ENCODE measurements at places on chromosomes 16 and 17.

GRCh38 chr17:416293-417206 is 63.9 kb upstream of the RPH3AL start:
- DNase-seq, result peak; percentile 63

DNA sequence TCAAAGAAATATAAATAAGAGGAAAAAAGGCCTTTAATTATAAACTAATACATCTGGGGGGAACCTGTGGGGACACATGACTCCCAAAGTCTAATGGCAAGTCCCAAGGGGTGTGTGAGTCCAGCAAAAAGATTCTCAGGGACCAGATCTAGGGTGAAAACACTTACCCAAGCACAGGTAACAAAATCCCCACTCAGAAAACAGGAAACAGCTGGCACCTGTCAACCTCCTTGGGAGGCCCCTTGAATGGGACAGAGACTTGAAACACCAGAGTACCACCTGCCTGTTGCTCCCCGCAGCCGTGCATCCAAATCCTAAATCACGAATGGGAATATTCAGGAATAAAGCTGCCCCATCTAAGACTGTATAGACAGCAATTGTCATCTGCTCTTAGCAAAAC is 461.2 kb upstream of the CDH5 start:
- DNase-seq, result no peak

- DNase-seq, result no peak
These were observed 184.4 kb upstream of the HS3ST3A1 start for GRCh38 chr17:13785981-13786598.

DNA sequence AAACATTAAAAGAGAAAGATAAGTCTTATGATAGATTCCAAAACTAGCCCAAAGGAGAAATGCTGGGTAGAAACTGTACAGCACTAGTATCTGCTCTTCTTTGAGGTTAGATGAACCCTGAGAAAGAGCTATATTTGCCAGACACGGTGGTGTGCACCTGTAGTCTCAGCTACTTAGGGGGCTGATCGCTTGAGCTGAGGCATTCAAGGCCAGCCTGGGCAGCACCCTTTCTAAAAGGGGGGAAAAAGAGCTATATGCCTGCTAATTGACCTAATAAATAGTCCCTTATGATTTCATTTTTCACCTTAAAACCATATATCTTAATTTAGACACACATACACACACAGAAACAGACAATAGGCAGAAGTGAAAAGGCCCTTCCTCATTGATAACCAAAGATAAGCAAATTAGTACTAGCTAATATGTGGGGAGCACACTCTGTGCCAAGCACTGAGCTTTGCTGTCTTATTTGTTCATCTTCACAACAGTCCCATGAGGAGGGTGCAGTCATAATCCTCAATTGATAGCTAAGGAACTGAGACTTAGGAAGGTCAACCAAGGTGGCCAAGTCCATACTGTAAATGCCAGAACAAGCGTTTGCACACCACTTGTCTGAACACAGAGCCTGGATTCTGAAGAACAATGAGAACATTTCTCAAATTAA is 56.6 kb upstream of the NLK start:
- DNase-seq, result no peak

DNA sequence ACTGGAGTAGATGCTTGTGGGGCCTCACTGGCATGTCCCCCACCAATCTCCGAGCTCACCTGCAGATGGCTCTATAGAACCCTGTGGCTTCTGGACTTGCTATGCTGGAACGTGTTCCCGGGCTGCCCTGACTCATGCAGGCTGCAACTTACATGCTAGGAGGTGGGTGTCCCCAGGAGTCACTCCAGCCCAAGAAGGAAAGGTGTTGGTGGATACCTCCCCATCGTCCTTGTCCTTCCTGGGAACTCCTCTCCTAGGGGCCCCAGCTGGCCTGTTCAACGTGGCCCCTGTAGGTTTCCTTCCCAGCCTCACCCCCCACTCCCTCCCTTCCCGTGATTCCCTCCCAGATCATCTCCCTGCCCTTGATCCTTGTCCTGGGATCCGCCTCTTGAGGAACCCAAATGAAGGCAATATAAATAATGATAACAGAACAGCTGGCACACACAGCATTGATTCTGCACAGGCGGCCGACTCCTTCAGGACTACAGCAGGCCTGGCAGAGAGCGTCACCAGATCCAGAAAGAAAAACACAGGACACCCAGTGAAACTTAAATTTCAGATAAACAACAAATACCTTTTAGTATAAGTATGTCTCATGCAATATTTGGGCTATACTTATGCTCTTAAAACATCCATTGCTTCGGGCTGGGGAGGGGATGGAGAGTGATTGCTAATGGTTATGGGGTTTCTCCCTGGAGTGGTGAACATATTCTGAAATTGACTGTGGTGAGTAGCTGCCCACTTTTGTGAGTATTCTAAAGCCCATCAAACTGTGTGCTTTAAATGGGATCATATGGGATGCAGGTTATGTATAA is 221.1 kb upstream of the GSE1 start:
- DNase-seq, result no peak

DNA sequence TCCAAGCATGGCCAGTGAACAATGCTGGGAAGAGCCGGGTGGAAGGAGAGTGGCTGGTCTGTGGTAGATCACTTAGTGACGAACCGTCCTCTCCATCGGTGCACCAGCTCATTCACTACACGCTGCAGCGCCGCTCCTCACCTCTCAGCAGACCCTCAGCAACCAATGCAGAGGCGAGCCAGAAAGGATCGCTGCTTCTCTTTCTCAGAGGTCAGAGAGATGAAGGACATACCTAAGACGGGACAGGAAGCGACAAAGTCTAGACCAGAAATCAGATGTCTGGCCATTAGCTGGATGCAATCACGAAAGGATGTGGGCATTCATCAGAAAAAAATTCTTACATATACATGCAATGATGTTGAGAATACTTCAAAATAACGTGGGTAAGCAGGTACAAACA is 26.9 kb downstream of the NSMCE1 start:
- DNase-seq, result peak; percentile 20

GRCh38 chr17:41917679-41918313 is 955 bp downstream of the ACLY start:
- DNase-seq, result peak; percentile 66

DNA sequence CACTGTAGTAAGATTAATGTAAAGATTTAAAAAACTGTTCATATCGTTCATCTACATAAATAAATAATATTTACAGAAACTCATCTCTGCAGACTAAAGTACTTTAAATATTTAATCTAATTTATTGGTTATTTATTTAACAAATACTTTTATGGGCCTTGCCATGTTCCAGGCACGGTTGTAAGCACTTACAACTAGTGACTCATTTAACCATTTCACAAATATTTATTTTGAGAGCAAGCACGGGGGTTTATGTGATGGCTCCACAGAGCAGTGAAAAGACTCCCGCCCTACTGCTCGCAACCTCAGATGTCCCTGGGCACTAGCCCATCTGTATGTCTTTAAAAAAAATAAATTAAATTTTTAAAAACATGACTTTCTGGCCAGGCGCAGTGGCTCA is 575.9 kb downstream of the WWOX start:
- no peak for DNase-seq

DNA sequence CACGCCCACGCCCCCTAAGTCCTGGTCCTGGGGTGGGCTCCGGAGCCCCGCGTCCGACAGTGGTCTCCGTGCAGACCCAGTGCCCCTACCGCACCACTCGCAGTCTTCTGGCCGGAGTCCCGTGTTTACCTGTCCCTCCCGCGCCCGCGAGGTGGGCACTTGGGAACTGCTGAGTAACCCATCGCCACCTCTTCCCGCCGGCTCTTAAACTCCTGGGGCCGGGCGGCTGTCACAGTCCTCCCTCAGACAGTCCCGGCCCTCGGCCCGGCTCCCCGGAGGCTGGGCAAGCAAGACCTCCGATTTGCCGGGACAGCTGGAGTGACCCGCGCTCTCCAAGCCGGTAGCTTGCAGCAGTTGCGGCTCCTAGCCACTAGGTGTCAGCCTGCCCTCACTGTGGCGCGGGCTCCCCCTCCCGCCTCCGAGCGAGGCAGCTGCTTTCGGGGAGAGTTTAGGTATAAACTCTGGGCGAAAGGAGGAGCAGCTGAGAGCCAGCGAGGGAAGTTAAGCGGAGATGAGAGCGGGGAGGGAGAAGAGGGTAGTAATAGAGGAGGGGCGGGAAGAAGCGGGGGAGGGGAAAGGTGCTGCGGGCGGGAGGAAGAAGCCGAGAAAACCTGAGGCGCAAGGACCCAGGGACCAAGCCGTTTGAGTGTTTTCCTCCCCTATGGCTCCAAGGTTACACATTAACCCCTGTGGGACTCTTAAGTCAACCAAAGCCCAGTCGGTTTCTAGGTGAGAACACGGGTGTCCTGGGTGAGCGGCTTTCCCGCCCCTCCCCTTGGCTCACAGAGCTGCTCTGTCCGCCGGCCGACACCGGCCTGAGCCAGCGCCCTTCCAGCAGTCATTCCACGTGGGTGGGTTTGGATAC is 826 bp upstream of the TLCD1 start:
- peak; percentile 96 for DNase-seq

DNA sequence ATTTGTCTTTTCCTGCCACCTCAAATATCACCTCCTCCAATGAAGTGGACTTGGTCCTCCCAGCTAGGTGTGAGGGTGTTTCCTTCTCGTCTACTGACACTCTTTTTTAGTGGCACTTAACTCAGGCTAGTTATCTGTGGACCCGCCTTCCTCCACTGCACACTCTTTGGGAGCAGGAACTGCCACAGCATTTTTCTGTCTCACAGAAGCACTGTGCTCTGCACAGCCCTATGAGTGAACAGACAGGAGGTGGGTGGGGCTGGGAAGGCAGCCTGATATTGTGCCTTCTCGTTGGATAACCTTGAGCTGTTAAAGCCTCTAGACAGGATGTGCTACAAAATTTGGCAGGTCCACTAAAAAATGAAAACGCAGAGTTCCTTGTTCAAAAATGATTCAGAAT is 31.9 kb upstream of the HOXB13 start:
- no peak for DNase-seq

- no peak for DNase-seq
These were observed 113.2 kb downstream of the PRKCA start for GRCh38 chr17:66415366-66416206.

DNA sequence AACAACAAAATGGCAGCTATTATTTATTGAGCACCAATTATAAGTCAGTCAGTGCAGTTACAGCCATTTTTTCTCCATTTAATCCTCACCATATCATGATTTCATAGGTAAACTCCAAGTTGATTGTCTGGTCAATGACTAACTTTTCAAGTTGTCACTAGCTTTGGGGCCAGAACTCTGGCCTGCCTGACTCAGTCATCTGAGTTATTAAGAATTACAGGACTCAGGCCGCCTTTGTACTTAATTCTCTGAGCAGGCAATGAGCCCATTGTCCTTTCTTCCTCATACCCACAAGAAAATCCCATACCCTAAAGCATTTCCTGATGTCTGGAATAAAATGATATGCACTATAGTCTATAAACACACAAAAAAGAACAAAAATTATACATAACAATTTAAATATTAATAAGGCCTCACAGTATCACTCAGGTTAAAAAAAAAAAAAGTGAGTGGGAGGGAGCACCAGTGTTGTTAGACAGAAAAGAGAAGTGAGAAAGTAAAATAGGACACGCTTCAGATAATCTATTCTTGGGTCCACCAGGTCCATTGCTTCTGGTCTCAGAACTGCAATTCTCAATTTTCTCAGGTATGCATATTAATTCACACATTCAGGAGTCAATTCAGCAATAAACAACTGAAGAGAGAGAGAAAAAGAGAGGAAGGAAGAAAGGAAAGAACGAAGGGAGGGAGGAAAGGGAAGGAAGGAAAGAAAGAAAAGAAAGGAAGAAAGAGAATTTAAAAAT is 70.2 kb downstream of the SPAG9 start:
- DNase-seq, result no peak

- no peak for DNase-seq
These were observed 129.9 kb downstream of the SDK2 start for GRCh38 chr17:73514146-73514863.

- DNase-seq, result no peak
These were observed 299.2 kb upstream of the MAF start for GRCh38 chr16:79899716-79900115.

DNA sequence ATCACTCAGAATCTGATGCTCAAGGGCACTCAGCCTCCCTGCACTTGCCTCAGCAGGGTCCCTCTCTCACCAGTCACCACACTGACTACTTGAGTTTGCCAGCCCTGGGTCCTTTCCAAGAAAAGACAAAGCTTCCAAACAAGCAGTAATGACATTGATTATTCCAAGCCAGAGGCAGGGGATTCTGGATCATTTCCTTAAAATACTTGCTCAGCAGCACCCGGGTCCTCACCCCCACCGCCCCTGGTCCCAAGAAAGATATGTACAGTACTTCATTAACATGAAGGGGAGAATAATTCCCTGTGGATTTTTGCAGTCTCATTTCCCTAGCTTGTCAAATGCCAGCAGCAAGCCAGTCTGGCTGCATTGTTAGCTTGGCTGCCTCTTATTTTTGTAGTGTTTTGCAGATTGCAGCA is 83.2 kb upstream of the GNAO1 start:
- no peak for DNase-seq

- DNase-seq, result no peak
These were observed 27.7 kb upstream of the KIFC3 start for GRCh38 chr16:57829969-57830360.

Measured in stimulated activated CD8-positive, alpha-beta memory T cell treated with anti-CD3 and anti-CD28 coated beads, Interleukin-4, amount 100 ng/mL, for 48 hours (primary cell).